ENCODE measurements at places on chromosomes 7 and 10.

DNA sequence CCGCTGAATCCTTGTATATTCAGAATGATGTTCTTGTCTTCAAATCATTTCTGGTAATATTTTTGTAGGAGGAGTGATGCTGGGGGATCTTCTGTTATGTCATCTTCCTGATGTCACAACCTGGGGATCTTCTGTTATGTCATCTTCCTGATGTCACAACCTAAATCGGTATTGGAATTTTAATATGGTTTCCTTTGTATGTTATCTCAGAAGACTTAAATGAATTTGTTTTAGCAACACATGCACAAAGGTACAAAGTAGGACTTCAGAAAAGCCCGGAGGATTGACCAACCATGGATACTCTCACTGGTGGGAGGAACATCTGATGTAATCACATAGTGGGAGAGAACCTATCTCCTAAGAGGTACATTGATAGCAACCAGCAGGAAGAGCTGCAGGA is 9.1 kb upstream of the AOAH start:
- DNase-seq, result no peak

- no peak for DNase-seq
Observed at GRCh38 chr7:94567396-94567795, 57.8 kb downstream of the CASD1 start.

- no peak for DNase-seq
Observed at GRCh38 chr7:138359870-138360559, 100.0 kb upstream of the TRIM24 start.

DNA sequence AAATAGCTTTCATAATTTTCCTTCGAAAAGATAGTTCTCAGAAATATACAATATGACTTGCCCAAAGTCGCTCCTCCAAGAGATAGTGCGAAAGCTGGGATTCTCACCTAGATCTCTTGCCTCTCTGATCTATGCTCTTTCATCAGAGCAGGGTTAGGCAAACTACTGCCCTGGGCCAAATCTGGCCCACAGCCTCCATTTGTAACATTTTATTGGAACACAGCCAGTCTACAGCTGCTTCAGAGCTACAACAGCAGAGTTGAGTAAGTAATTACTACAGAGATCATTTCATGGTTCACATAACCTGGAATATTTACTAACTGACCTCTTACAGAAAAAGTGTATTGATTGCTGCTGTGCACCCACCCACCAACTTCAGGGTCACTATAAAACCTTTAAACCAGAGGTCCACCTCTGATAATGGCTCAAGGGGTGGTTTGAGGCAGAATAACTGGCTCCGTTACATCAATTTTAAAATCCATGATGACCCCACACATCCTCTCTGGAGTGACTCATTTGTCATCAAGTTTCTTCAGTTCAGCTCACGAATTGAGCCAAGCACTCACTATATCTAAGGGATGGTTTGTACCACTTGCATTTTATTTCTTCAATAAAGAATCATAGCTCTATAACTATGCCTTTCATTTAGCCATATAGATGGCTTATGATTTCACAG is 1019.0 kb downstream of the XPNPEP1 start:
- DNase-seq, result peak; percentile 21

- peak; percentile 94 for DNase-seq
Observed at GRCh38 chr7:74269757-74270277, 15.6 kb upstream of the RFC2 start.

- DNase-seq, result no peak
Observed at GRCh38 chr7:1296356-1296981, 63.8 kb downstream of the UNCX start.

DNA sequence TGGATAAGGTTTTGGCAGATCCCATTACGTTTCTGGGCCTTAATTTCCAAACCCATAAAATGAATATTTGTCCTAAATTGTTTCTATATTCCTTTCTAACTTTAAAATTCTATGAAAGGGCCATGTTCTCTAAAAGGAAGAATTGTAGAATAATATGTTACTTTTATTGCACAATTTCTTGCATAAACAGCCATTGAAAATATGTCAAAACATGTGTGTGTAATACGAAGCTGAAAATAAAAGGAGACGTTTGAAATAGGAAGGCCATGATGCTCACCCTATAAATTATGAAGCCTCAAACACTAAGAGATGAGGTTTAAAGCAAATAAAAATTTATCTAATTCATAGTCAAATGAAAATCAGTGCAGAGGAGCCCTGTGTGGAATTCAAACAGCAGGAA is 145.0 kb upstream of the LRRTM3 start:
- no peak for DNase-seq

DNA sequence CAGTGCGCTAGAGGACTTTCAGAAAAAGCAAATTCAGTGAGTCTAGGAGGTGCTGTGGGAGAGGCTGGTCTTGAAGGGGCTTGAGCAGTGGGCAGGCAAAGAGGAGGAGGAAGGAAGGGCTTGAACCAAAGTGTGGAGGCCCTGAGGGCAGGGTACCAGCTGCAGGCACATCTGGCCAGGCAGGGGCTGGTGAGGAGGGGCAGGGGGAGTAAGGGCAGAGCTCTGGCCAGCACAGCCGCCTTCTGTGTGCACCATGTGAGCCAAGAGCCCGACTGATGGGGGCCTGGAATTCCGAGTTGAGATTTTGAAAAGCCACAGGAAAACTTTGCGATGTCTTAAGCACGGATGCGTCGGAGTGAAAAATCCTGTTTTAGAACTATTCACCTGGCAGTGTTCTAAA is 74.5 kb downstream of the PRPF18 start:
- no peak for DNase-seq

DNA sequence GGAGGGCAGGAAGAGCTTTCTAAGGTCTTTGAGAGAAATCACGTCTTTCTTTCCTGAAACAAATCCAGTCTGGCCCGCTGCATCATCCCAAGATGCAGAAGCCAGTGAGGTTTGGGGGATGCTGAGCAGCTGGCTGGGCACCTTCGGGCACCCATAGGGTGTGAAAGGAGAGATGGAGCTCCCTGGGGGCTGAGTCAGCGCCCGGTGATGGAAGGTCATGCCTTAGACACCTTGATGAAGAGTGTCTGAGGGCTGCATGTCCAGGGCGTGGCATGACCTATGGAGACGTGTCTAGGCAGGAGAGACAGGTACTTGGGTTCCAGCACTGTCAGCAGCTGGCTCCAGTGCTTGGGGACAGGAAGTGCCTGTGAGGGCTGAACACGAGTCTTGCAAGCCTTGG is 88.3 kb downstream of the GOLGA7B start:
- DNase-seq, result no peak

DNA sequence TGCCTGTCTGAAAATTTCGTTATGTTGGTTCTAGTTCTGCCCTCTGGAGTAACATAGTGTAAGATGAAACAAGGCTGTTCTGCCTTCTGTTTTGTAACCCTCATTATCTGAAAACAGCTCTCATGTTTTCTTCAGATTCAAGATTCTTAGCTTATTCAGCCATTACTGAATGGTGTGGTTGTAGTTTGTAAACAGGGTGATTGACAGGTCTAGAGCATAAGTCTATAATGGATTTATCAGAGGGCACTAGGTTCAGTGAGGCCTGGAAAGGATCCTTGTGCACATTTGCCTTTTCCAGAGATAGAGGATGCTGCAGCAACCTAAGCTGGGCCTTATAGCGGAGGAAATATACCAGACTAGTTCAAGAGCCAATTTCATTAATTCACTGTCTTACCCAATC is 6.1 kb downstream of the ZNF398 start:
- no peak for DNase-seq

GRCh38 chr10:79192677-79193003 is 123.9 kb downstream of the ZMIZ1 start:
- DNase-seq, result peak; percentile 5

DNA sequence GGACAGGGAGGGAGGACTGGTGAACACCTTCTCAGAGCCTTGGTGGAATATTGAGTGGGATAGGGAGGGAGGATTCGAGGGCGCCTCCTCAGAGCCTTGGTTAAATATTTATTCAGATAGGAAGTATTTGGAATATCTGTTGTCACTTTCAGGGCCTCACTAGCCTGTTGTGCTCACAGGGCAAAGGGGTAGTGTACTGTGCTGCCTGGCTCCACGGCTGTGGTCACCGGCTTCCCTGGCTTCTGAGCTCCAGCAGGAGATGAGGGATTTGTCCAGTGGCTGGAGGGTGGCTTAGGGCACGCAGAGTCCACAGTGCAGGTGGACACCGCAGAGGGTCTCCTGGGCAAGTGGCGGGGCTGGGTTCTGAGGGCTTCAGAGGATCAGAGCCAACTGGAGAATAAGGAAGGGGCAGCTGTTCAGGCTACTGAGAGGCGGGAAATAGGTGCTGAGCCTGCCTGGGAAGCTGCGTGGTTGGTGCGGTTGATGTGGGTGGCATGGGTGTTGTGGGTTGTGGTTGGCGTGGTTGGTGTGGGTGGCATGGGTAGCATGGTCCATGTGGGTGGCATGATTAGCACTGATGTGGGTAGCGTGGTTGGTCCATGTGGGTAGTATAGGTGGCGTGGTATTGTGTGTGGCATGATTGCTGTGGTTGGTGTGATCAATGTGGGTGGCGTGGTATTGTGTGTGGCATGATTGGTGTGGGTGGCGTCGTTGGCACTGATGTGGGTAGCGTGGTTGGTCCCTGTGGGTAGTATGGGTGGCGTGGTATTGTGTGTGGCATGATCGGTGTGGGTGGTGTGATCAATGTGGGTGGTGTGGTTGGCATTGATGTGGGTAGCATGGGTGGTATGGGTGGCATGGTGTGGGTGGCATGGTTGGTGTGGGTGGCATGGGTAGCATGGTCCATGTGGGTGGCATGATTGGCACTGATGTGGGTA is 16.7 kb downstream of the INPP5A start:
- DNase-seq, result no peak

DNA sequence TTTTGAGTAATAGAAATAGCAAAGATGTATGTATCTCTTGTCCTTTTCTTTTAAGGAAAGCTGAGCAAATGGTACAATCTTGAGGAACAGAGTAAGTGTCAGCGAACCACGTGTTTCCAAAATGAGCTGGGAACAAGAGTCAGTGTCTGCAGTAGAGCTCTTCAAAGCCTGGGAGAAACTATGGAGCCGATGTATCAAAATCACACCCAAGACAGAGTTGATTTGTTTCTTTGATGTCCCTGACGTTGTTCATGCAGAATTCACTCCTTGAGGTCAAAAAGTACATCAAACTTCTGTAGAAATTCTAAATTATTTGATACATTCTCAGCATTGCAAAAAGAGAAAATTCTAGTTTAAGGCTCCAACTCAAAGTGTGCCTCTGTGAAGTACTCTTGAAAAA is 216.5 kb downstream of the SKIDA1 start:
- DNase-seq, result no peak

DNA sequence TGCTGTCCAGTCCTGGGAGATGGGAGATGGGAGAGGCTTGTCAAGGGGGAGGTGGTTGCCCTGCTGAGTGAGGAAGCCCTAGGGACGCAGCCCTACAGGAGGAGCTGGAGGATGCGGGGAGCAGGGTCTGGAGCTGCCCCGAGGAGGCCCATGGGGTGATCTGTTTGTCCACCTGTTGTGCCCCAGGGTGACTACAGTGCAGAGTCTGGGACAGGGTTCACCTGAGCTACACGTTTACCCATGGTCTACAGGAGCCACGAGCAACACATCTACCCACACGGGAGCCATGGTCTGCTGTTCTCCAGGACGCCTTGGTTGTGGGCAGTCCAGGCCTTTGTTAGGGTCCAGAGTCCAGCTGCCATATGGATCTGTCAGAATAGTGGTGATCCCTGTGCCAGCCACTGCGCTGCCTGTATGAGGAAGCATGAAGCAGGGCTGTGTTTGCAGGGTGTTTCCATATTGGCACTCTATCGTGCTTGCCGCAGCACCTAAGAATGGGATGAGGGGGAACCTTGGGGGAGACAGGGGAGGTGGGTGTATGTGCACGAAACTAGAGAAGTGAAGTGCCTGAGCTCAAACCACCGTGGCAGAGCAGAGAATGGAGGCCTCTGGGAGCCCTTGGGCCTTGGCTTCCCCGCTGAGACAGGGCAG is 23.7 kb downstream of the ZNF775 start:
- no peak for DNase-seq

- no peak for DNase-seq
Observed at GRCh38 chr7:127404286-127405072, 12.0 kb upstream of the ZNF800 start.
